Hindlimb muscle (tissue), 1 donor: ENCODE measurements at places on chromosomes 3 and 15. TPM values are rescaled to one million over a fixed set of nuclear protein-coding genes. Genes with fewer than 3 reads are reported as not detected.

DNA sequence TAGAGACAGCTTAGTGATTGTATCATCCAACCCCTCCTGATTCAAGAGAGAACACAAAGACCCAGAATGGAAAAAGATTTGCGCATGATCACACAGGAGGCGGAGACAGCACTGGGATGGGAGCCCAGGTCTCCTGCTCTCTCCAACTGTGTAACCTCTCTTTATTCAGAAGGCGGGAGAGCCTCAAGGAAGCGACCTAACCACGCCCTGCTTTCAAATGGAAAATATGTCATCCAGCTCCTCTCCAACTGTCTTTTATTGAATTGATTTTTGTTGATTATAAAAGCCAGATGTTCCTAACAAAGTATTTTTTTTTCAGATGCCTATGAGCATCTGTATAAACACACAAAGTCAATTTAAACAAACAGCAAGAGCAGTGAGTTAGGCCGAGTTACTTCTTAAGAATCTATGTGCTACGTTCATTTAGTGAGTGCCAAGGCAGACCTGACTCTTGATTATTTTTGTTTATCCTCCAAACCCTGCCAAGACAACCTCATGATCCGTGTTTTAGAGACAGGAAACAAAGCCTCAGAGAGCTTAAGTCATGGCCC lies 74.5 kb downstream of the BFSP2 start:
- DNase-seq: peak; percentile 95

The MGA gene
- 22.0 TPM for polyA plus RNA-seq

The ACP3 gene
- 0.81 TPM for polyA plus RNA-seq

The SAMMSON gene
- polyA plus RNA-seq: not detected

GRCh38 chr3:185926445-185926844 lies 11.4 kb downstream of the TRA2B start:
- DNase-seq: no peak

The PLA2G4D gene
- polyA plus RNA-seq: 0.08 TPM

GRCh38 chr3:190644766-190645165 lies 130.9 kb downstream of the IL1RAP start:
- no peak for DNase-seq

The GOLGA6L7 gene
- not detected for polyA plus RNA-seq

The DNAJA4 gene
- 77.5 TPM for polyA plus RNA-seq

DNA sequence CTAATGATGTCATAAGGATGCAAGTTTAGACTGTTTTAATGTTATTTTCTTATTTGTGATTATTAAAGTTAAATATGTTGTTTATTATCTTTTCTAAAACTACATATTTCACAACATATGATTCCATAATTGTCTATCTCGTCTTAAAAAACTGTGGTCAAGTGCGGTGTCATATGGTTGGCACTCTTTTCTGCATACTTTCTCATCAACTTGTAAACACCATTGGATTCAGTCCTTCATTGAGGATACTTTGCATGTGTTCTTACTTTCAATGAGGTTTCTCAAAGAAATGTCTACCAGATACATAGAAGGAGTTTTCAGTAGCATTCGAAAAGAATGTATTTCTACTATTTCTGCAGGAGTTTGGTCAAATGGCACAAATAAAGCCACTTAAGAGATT lies 22.0 kb upstream of the ALPK3 start:
- DNase-seq: no peak

- DNase-seq: peak; percentile 32
Observed at GRCh38 chr3:65412588-65412987, 626.1 kb downstream of the MAGI1 start.

- no peak for DNase-seq
Observed at GRCh38 chr3:156460206-156460611, 94.7 kb downstream of the SSR3 start.

The FSD2 gene
- 44.5 TPM for polyA plus RNA-seq

DNA sequence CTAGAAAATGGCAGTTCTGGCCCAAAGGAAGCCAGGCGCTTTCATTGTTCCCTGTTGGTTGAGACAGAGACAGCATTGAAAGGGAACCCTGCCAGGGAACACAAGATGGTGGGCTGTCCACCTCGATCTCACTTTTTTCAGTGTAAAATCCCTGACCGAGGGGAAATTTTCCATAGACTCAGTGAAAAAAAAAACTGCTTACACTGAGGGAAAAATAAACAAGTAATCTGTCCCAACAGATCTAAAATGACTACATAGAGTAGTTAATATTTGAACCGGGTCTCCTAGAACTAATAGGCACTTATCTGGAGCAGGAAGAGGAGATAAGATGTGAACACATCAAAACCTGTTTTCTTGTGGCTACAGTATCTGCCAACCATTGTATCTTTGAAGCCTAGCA lies 763.4 kb upstream of the GOLIM4 start:
- no peak for DNase-seq

DNA sequence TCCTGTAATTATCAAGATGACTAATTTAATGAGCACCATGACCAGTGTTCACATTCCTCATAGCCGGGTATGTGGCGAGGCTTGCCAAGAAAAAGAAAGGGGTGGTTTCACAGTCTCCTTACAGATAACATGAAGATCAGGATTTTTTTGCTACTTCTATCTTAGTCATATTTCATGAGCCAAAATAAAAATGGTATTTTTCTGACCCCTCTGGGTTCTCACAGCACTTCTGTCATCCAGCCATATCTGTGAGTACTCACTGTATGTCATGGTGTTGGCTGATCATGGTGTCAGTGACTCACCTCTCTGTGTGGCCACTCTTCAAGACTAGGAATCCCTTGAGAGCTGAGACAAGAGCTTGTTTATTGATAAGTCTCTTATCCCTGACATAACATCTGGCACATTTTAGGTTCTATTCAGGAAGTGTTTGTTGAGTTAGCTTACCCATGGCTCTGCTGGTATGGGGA lies 130.5 kb upstream of the LMCD1 start:
- DNase-seq: no peak

GRCh38 chr3:159837725-159838124 lies 150.9 kb upstream of the IL12A start:
- DNase-seq: no peak

- DNase-seq: no peak
Observed at GRCh38 chr15:58519516-58519915, 87.7 kb downstream of the LIPC start.
